ENCODE measurements at places on chromosomes 11 and 22. TPM values are rescaled to one million over a fixed set of nuclear protein-coding genes. Genes with fewer than 3 reads are reported as not detected.

Gene TXN2
- total RNA-seq = 32.8 TPM

Gene SSTR3
- total RNA-seq = not detected

DNA sequence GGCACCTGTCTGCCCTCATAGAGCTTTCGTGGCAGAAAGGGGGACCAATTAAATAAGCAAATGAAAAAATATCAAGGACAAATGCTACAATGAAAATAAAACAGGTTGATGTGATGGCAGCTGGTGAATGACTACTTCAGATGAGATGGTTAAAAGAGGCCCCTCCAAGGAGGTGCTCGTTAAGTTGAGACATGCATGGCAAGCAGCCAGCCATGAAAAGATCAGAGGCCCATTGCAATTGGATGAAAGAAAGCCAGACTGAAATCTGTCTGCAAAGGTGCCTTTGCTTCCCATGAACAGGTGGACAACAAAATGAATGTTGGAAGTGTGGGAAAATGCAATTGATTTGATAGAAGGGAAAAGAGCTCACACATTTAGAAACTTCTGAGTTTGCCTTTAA, 848 bp upstream of the TRPC6 start:
- DNase-seq = no peak

Gene OR5M11
- total RNA-seq = not detected

DNA sequence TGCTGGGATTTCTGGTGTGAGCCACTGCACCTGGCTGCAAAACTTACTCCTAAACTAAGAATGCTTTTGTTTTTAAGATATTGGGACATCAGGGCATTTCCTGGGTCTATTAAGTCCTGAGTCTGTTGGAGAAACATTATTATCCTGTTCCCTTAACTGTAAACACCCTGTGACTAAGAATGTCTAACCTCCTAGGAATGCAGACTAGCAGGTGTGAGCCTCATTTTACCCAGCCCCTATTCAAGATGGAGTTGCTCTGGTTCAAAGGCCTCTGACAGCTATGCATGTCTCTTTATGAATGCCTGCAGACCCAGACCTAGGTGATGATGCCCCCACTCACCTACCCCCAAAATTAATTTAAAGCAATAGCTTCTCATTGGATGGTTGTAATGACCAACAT, 46.2 kb downstream of the DEPDC5 start:
- DNase-seq = no peak

- no peak for DNase-seq
Measured at GRCh38 chr22:35450824-35451569, 51.1 kb downstream of the MCM5 start.

- DNase-seq = no peak
Measured at GRCh38 chr22:41241133-41241676, 474 bp upstream of the CHADL start.

- no peak for DNase-seq
Measured at GRCh38 chr11:11119917-11120316, 233.1 kb downstream of the CSNK2A3 start.

Gene MRGPRE
- total RNA-seq = not detected

GRCh38 chr11:116420770-116421528, 351.8 kb downstream of the BUD13 start:
- DNase-seq = no peak

- no peak for DNase-seq
Measured at GRCh38 chr11:94549146-94549545, 5.4 kb downstream of the FUT4 start.

DNA sequence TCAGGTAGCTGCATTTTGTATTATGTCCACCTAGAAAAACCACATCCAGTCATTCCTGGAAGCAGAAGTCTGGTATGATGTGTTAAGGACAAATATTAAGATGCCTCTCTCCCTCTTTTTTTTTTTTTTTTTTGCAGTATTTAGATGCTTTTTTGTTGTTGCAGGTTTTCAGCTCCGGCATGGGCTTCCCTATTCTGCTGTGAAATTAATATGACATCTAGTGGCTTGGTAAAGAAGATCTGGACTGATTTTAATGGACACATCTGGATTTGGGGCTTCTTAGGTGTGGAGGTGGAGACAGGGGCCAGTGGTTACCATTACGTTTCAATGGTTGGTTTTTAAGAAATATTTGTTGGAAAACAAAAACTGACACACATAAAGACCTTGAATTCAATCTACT, 47.5 kb upstream of the RASSF10 start:
- no peak for DNase-seq
